ENCODE measurements at places on chromosomes 16 and 17.

GRCh38 chr17:38762231-38762630, 9.7 kb downstream of the PSMB3 start:
- no peak for DNase-seq

DNA sequence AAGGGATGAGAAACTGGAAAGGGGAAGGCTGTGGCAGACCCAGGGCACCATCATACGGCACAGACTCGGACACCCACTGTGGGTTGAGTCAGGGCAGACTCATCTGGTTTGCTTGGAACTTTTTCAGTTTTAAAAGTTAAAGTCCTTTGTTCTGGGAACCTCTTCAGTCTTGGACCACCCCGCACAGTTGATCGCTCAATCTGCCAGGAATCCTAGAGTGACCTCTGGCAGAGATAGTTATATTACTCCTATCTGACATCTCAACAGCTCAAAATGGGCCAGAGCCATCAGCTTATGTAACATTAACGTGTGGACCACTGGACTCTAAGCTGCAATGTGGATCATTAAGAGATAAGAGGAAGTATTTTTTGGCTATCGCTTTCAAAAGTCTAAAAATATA, 164.3 kb downstream of the ABCA8 start:
- DNase-seq = no peak

DNA sequence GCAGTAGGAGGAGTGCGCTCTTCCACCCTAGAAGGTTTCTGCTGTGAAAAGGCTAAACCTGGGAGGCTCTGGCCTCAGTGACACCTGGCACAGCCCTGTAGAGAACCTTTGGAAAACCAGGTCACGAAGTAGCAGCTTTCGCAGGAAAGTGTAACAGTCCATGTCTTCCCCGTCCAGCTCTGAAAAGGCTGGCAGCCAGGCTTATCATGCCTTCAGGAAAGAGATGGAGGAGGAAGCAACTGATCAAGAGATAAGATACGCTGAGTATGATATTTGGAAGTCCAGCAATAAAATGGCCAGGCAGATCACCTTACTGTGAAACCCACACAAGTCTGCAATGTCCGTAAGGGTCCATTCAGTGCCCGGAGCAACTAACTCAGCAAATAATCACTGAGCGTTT, 22.3 kb downstream of the TUBD1 start:
- no peak for DNase-seq

- no peak for DNase-seq
These were observed 276.1 kb downstream of the SNX29 start for GRCh38 chr16:12252616-12253015.

GRCh38 chr17:71405101-71405500, 715.7 kb upstream of the SOX9 start:
- no peak for DNase-seq

DNA sequence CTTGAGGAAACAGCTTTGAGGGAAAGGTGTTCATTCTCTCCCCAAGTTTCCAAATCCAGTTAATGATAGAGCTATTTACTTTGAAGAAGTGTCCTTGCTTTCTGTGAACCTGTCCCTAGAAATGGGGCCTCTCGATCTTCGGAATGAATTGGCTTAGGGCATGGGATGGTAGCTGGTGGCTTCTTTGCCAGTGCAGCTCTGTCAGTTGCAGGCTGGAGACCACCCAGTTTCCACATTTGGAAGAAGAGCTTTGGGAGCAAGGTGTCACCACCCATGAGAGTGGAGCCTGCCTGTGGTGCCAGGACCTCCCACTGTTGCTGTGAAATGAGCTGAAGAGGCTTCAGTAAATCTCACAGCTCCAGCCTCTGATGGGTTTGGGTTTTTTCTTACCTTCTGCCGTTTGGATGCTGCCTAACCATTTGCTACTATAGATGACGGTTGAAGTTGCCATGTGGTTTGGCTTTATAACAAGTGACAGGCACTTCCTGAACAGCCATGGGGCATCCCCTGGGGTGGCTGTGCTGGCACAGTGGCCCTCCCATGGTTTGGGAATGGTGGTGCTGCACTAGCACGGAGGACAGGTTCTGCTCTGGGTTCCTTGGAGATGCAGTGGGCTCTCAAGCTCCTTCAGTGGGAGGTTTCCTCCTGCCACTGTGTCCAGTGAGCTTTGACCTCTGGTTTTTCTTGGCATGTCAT, 19.5 kb upstream of the SLC5A10 start:
- no peak for DNase-seq

GRCh38 chr16:30349675-30350074, 5.4 kb downstream of the CD2BP2 start:
- DNase-seq = no peak

DNA sequence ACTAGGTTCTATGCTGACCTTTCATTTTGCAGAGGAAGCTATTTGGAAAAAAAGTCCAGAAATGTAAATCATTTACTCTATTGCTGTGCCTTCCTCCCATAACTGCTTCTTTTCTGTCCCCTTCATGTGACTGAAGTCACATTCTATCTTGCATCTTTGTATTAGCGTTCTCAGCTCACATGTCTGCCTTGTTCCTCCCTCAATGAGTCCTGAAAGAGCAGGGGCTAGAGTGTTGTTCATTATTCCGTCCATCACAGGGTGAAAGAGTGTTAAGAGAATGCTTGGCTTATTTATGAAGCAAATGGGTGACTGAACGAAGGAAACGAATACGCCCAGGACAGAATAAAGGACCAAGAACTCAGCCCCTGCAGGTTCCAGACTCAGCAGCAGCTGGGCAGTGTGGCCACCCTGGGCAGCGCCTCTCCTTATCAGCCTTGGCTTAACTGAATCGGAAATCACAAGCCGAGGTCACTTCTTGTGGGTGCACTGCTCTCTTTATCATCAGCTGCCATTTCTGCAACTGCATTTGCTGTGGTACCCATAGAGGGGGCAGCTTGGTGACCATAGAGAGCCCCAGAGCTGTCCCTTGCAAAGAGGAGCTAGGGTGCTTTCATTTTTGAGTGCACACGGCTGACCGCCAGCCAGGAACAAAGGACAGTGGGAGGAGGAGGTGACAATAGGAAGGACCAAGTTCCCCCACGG, 1.8 kb upstream of the PIK3R6 start:
- DNase-seq = no peak

- DNase-seq = no peak
These were observed 2.3 kb downstream of the VKORC1 start for GRCh38 chr16:31092330-31092729.

- DNase-seq = no peak
These were observed 630 bp downstream of the MILR1 start for GRCh38 chr17:64449545-64449944.

DNA sequence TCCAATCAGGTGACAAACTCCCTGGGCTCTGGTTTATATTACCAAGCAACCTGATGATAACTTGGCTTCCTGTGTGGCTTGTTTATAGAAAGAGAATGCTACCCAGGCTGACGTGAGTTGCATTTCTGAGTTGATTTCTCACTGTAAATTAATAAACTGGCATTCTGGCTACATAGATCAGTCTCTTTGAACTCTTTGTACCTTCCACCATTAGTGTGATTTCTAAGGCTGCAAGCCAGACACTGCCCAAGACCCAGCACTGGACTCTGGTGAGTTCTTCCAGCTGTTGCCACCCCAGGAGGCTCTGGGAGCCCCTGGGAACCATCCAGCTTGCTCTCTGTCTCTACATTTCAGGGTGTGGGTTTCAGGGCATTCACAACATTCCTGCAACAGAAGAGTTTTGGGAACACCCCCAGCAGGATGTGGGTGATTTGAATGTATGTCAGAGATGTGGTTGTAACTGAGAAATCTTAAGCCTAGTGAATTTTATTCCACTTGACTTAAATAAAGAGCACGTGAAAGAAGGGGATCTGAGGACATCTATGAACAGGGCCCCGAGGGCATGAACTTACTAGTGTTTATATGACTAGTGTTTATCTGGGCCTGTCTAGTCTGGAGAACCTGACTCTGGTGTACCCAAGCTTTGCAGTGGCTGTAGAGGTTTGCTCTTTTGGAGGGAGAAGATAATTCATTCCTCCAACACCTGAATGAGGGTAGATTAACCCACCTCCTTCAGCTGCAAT, 30.3 kb upstream of the LRRC37A start:
- no peak for DNase-seq

DNA sequence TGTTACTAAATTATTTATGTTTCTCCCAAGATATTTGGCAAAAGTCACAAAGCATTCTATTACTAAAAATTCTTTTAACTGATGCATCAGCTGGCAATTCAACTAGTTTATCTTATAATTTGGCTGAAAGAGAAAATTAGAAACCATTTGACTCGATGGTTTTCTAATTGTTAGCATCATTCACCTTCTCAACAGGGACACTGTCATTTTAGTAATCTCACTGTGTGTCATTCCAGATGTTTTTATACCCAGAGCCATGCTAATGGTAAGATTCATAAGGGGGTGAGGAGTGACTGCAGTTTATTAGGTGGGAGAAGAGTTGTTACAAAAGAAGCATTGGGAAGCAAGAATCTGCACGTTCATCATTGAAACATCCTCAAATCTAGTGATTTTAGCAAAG, 124.9 kb downstream of the ABCA8 start:
- DNase-seq = no peak

DNA sequence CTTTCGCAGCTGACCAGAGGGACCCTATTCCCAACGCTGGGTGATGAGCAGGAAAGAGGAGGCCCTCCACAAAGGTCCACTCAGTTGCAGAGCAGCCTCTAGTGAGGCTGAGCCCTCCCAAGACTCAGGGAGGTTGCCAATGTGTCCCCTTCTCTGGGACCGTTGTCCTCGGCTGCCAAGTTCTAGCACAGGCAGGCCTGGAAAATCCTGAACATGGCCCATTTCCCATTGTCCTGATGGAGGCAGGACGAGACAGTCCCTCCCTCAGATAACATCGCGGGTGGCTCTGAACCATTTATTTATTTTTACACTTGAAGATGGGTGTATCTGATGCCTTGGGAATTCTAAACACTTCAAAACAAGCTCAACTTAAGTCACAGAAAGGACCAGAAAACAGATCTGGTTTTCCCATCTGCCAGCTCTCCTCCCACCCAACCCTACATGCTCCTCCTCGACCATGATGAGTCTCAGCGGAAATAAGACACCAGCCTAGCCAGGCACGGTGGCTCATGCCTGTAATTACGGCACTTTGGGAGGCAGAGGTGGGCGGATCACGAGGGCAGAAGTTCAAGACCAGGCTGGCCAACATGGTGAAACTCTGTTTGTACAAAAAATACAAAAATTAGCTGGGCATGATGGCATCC, 12.8 kb downstream of the CDIP1 start:
- DNase-seq = no peak

DNA sequence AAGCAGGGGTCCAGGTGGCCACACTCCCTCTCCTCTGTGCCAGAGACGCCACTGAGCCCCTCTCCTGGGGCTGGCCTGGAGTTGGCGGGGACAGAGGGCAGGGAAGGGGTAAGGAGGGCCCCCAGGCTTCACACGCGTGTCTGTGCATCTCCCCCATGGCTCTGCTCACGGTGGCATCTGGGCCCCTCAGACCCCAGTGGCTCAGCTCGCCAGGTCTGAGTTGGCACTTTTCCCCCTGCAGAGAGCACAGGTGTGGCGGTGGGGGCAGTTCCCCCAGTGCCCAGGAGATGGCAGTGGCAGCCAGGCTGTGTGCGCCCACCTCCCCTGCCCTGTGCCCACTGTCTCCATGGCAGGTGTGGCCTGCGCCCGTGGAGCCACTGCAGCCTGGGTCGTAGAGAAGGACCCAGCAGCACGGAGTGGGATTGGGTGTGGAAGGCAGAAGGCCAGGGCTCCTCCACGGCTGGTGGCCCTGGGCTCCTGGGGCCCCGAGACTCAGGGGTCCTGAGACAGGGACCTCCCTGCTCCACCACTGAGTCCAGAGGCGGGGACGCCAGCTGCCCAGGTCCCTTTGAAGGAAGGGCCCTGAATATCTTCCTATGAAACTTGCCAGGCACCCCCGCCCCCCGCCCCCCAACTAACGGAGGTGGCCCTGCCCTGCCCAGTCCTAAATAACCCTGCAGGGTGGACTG, 4.3 kb upstream of the APRT start:
- peak; percentile 22 for DNase-seq

DNA sequence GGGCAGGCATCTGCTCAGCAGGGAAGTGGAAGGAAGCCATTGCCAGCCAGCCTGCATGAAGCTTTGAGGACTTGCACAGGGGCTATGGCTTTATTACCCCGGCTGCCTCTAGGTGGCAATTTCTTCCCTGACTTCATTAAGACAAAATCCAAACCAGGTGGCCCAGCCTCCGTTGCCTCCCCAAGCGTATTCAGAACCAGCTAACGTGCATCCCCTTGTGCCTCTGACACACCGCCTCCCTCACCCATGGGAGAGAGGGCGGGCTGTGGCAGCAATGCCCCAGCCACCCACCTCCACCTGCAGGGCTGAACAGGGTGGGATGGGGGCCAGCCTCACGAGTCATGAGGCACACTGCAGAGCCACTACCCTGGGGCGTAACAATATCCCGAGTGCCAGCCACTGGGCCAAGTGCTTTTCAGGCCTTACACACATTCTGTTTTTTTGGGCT, 6.8 kb downstream of the KIFC3 start:
- no peak for DNase-seq

- no peak for DNase-seq
These were observed 208.9 kb upstream of the CHMP6 start for GRCh38 chr17:80782536-80783427.

DNA sequence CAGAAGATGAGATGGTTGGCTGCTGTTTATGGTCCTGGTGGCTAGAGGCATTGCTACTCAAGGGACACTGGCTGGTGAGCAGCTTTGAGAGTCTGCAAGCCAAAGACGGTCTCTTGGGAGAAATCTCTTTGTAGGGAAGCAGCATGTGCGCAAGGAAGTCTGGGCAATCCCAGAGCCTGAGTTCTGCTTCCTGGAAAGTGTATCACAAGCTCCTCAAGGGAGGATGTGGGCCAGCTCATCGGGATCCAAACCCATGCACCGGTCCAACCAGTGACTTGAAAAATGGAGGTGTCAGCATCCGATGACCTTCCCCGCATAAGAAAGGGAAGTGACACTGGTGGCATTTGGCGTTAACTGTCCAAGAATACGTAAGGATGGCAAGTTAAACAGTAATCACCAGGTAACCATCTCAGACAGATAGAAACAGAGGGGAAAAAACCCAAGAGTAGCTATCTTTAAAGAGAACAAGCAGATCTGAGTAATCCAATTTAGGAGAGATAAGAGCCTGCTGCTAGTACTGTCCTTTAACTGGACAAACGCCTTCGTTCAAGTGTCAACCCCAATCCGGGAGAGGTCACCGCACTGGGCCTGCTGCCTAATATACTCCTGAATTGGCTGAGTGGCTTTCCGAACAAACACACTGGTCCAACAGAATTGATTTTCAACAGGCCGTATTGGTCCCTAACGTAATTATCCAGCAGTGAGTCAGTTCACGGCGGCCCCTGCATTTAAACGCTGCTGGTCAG, 303.0 kb upstream of the ZFHX3 start:
- no peak for DNase-seq

GRCh38 chr16:67528870-67529581, 397 bp downstream of the RIPOR1 start:
- no peak for DNase-seq

Data from activated naive CD4-positive, alpha-beta T cell (primary cell).